PC-9 (cell line): ENCODE measurements at places on chromosomes 5 and 9. TPM values are rescaled to one million over a fixed set of nuclear protein-coding genes. Genes with fewer than 3 reads are reported as not detected.

The MARCOL gene
- not detected in 2 replicates for total RNA-seq

The ABLIM3 gene
- total RNA-seq = 101 and 111 TPM in 2 replicates

The GDF9 gene
- total RNA-seq = 0.73 and 1.4 TPM in 2 replicates

The TRIM14 gene
- total RNA-seq = 18.1 and 20.2 TPM in 2 replicates

The SPAAR gene
- total RNA-seq = 0.72 and 0.73 TPM in 2 replicates

The SOHLH1 gene
- total RNA-seq = not detected in 2 replicates

The C8G gene
- total RNA-seq = 2.3 and 4.4 TPM in 2 replicates

The PCDHGC4 gene
- total RNA-seq = not detected in 2 replicates

DNA sequence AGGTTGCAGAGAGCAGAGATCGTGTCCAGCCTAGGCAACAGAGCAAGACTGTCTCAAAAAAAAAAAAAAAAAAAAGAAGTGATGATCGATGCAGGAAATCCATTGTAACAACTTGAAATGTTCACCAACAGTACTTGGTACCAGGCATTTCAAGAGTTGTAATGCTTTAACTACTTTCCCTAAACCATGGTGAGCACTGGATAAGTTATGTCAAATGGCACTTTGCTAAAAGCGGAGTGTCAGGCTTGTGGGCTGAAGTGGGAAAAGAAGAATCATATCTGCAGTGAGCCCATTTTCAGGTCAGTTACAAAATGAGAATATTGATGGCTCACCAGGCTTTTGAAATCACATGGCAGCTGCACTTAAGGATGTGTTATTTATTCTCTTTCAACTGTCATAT, 202.2 kb downstream of the RFK start:
- no peak for DNase-seq

DNA sequence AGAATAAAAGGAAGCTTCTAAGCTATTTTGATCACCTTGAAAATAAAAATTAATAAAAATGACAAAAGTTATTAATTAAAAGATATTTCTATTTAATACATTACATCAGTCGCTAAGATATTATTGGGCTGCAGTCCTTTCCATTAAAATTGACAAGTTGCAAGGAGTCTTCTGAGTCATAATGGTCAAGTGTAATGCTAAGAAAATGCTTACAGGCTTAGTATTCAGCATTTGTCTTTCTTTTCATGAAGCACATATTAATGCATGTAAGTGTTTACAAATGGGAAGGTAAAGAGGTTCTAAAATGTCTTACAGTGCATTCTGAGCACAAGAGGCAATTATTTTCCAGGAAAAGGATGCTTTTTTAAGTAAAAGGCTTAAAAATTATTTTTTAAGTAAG, 17.3 kb downstream of the SPINK9 start:
- no peak for DNase-seq

- no peak for DNase-seq
Measured at GRCh38 chr9:71916834-71917534, 5.5 kb downstream of the C9orf85 start.

GRCh38 chr5:117893211-117893610, 1095.1 kb downstream of the DTWD2 start:
- DNase-seq = no peak

GRCh38 chr5:88815050-88815789, 67.8 kb downstream of the MEF2C start:
- DNase-seq = no peak

GRCh38 chr5:143350751-143351602, 52.5 kb downstream of the NR3C1 start:
- DNase-seq = no peak

DNA sequence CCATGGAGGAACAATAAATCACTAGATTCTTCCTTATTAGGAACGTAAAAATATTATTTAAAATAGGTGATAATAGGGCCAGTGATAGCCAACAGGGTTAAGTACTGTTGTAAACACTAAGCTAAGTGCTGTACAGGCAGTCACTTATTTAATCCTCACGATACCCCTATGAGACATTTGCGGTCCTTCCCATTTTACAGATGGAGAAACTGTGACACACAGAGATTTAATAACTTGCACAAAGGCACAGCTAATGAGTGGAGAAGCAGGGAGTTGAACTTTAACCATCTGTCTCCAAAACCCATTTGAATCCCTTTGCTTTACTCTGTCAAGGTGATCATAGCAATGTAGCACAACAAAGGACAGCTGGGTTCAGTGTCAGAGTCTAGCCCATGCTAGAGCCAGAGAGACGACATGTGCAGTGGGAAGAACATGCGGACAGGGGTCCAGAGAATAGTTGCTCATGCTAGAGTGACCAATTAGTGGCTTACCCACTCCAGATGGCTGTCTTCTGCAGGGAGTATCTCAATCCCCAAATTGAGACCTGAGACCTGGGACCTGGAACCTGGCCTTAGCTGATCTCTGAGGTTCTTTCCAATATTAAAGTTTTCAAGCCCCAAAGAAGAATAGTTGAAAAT, 28.9 kb downstream of the STXBP1 start:
- DNase-seq = no peak

- DNase-seq = peak; percentile 87
Measured at GRCh38 chr5:34499001-34499734, 157.0 kb upstream of the RAI14 start.

DNA sequence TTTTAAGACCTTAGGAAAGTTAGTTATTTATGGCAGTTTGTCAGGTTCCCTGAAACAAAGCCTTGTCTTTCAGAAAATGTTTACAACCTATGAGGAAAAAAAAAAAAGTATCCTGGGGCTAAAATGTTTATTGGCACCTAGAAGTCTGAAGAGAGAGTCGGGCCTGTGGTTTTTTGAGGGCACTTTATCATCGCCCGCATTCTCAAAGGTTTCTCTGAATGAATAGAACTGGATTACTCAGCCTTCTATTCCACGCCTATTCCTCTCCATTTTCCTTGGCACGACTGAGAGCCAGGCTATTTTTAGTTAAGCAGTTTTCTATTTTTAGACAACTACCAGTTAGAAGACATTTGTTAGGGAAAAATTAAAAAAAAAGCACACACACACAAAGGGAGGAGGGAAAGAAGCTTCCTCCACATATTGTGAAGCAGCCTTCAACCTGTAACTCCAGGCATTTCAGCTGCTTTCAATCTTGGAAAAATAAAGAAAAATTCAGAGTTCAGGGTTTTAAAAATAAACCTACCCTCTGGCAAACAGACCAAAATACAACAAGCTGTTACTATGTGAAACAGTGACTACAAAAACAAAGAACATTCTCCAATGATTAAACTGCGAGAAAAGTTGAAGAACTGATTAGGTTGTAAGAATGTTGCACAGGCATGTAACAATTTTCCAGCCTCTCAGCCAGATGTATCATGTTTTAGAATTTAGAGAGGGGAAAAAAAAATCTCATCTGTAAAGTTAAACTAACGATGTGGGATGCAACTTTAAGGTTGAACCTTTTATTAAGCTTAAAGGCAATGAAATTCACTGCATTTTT, 97.0 kb downstream of the MEF2C start:
- DNase-seq = peak; percentile 68

- DNase-seq = no peak
Measured at GRCh38 chr9:34522091-34522887, 501 bp downstream of the ENHO start.

DNA sequence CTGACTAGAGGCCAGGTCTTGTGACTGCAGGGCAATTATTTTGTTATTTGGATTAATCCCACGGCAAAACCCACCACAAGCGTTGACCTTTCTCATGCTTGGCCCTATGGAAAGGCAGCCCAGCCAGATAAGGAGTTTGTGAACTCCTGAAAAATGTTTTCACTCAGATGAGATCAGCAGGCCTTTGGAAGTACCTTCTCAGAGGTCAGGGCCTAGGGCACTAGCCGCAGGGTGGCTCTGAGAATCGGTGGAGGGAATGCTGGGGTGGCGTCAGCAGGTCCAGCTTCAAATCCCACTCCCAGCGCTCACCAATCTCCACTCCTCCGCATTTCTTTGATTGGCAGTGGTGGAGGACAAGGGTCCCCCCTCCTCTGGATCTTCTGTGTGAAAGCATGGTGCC, 194.4 kb downstream of the GADD45G start:
- DNase-seq = no peak

DNA sequence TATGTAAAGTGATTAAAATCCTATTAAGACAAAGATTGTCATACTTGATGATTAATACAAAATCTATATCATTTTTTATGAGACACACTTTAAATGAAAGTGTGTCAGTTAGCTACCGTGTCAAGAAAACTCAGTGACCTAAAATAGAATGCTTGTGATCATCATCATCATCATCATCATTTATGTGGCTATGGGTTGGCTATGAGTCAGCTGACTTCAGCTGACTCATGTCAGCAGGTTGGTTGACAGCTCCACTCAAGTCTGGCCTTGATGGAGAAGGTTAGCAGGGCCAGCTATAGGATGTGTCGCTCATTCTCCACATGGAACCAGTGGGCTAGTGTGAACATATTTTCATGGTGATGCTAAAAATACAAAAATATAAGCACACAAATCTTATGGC, 43.8 kb upstream of the ZNF300 start:
- no peak for DNase-seq

DNA sequence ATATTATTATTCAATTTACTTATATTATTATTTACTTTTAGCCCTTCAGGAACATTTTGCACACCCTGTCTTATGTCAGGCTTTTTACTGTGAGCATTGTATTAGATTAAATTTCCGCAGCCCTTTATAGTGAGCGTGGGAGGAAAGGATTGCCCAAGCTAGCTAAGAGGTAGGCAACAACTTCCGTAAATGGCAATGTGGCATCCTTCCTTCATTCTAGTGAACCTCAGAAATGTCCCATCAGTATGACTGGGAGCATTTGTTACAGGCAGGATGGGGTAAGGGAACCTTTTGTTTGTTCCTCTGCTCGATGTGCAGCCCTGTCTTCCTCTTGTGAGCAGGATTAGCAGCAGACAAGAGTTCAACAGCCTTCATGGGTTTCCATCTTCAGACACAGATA, 6.2 kb upstream of the CD180 start:
- DNase-seq = no peak

DNA sequence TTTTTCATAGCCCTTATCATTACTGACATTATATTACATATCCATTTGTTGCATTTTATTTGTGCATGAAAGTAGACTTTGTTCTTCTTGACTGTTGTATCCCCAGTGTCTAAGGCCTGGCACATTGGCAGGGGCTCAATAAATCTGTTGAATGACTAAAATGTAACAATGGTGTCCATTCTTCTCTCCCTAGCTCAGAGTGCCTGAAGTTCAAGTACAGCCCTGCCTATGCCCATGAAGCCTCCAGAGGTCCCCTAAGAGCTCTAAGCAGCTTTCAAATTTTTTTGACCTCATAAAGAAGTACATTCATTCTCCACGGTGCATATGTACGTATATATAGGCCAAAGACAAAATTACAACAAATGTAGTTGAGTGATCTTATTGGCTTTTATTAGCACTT, 4.2 kb upstream of the BSPRY start:
- no peak for DNase-seq

DNA sequence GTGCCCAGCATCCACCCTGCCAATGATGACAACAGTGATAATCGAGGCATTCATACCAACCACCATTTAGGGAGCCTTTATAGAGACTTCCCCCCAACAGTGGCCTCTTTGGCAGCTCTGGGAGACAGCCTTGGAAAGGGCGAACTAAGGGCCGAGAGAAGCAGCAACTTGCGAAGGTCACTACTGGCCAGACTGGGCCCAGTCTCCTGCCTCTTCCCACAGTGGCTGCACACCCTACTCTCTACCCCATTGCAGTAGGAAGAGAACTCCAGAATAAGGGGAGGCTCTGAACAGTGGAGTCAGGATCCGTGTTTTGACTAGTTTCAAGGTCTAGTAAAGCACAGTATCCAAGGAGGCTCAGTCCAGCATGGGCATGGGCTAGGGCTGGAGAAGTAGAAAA, 5.3 kb downstream of the LHX6 start:
- DNase-seq = no peak

DNA sequence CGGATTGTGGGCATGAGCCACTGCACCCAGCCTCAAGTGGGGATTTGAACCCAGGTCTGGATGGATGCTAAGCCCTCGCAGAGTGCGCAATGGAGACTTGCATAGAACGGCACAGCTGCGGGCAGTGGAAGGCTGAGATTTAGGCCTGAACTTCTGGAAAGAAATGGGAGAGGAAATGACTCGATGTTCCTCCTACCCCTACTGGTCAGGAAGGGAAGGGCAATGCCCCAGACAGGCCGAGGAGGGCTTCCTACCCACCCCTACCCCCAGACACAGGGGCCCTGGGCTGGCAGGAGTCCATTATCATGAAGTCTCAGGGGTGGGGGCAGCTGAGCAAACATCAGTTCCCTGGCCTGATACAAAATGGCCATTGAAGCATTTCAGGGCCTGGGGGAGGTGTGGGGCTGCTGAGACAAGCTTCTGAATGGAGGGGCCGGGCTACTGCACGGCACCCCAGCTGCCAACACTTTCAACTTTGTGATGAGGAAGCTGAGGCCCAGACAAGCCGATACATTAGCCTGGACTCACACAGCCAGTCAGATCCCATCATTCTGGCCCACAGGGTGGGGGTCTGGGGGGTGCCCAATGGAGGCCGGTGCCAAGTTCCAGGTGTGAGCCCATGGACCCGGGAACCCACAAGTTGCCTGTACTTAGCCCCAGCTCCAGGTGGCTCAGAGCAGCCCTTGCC, 13.5 kb upstream of the WDR38 start:
- DNase-seq = no peak

DNA sequence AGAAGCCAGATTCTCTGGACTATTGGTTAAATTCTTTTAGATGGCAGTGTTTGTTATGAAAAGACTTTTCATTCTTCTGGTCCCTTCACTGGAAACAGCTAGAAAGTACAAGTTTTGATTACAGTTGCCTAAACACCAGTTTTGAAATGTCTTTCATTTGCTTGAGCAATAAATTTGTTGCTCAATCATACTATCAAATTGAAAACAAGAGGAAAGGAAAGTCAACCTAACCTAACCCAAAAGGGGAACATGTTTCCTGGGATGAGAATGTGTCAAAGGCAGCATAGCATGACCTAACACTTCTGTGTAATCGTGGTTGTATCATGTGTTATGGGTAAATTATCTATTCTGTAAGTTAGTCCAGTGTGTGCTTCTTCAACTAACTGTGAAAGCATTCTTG, 213.2 kb downstream of the TMC1 start:
- no peak for DNase-seq

- DNase-seq = no peak
Measured at GRCh38 chr9:119298076-119298853, 71.0 kb downstream of the BRINP1 start.

- DNase-seq = no peak
Measured at GRCh38 chr5:126918615-126918957, 111.8 kb downstream of the MARCHF3 start.

GRCh38 chr9:19379697-19380046, 364 bp downstream of the RPS6 start:
- DNase-seq = no peak

DNA sequence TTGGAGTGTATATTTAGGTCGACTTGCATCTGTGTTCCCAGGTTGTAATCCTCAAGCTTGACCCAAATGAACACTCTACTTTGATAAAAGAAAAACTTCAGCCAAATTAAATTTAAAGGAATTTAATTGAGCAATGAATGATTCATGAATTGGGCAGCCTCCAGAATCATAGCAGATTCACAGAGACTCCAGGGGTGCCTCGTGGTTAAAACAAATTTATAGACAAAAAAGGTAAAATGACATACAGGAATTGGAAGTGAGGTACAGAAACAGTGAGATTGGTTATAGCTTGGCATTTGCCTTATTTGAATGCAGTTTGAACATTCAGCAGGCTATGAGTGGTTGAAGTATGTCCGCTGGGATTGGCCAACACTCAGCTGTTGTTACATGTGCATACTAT, 21.6 kb upstream of the SPATA31D4 start:
- DNase-seq = peak; percentile 37

- DNase-seq = no peak
Measured at GRCh38 chr9:127650518-127650917, 38.4 kb downstream of the STXBP1 start.

- DNase-seq = no peak
Measured at GRCh38 chr5:146848133-146848532, 30.4 kb downstream of the PPP2R2B start.

- DNase-seq = no peak
Measured at GRCh38 chr9:28888806-28889205, 1315.5 kb upstream of the C9orf72 start.
